SK-N-SH (cell line): ENCODE measurements at places on chromosomes 1 and 21. TPM values are rescaled to one million over a fixed set of nuclear protein-coding genes. Genes with fewer than 3 reads are reported as not detected.
A peak's percentile ranks its signal among the peaks of the same experiment; 100 is the strongest.

- no peak for DNase-seq
These were observed 4.1 kb downstream of the HHIPL2 start for GRCh38 chr1:222543817-222544216.

- no peak for DNase-seq
These were observed 213.5 kb downstream of the SMYD3 start for GRCh38 chr1:246293366-246294121.

- peak; percentile 87 for DNase-seq
These were observed 57.6 kb downstream of the LDLRAD2 start for GRCh38 chr1:21869620-21870121.

DNA sequence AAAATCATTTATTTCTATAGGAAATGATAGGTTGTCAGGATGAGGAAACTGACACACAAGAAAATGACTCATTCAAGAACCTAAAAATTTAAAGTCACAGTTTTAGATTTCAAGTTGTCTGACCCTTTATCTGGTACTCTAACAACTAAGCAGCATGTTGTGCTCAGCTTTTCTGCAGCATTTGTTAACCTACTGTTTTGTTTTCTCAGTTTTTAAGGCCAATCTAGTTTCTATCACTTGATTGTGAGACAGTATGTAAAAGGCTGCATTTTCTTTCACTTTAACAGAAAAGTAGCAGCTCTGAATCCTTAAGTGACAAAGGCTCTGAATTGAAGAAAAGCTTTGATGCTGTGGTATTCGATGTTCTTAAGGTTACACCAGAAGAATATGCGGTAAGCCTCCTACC lies 59.1 kb downstream of the RALGPS2 start:
- DNase-seq = no peak

DNA sequence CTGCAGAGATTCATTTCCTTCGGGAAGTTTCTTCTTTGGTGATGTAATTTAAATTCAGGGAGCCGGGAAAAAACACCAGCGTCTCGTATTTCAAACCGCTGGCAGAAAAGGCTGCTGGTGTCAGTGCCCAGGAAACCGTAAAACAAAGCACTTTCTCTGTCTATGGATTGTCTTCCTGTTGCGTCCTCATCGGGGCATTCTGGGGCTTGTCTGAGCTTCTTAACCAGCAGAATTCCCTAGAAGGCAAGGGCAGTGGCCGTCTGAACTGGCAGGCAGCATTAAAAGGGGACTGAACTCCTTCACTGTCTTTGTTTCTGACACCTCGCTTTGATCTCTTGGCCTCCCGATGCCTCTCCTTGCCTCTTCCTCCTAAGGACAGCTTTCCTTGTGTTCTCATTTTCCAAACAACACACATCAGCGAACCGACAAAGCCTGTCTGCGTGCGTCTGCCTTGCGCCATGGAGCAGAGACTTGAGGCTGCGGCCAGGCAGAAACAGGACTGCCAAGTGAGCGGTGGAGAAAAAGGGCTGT lies 391.6 kb upstream of the VAMP3 start:
- no peak for DNase-seq

DNA sequence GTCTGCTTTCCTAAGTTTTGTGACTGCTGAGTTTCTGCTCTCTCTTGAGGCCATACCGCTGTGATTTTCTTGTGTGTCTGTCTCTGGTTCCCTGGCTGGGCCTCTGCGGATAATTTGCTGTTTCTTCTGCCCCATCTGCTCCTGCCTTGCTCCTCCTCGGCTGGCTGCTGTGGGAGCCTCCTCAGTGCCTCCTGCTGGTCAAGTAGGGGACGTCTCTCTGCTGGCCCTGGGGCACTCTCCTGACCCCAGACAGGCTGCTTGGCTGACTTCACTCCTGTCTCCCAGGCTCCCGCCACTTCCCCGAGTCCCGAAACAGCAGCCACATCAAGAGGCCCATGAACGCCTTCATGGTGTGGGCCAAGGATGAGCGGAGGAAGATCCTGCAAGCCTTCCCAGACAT lies 28.5 kb downstream of the ETNK2 start:
- DNase-seq = peak; percentile 57

- DNase-seq = no peak
These were observed 138.9 kb downstream of the ACTL8 start for GRCh38 chr1:17893891-17894631.

DNA sequence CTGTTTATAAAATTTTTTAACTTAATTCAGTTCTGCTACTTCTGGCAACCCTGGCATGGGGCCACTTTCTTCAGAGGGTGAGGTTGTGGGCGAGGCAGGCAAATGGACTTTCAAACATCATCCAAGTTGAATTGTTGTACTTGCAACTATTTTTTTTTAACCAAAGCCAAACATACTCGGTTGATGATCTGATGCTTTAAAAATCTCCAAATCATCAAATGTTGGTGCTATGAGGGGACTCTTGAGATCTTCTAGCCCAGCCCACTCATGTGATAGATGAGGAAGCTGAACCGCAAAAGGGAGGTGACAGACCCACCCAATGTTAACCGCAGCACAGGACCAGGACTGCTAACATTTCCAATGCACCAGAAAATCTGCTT lies 6.7 kb downstream of the SLC1A7 start:
- no peak for DNase-seq

GRCh38 chr1:203685168-203685567 lies 58.5 kb downstream of the ATP2B4 start:
- no peak for DNase-seq

GRCh38 chr1:33140153-33141149 lies 41.4 kb downstream of the TRIM62 start:
- no peak for DNase-seq

GRCh38 chr21:38760017-38760761 lies 45.5 kb upstream of the ETS2 start:
- no peak for DNase-seq

- DNase-seq = no peak
These were observed 115.4 kb upstream of the SERTAD4 start for GRCh38 chr1:210117198-210117597.

DNA sequence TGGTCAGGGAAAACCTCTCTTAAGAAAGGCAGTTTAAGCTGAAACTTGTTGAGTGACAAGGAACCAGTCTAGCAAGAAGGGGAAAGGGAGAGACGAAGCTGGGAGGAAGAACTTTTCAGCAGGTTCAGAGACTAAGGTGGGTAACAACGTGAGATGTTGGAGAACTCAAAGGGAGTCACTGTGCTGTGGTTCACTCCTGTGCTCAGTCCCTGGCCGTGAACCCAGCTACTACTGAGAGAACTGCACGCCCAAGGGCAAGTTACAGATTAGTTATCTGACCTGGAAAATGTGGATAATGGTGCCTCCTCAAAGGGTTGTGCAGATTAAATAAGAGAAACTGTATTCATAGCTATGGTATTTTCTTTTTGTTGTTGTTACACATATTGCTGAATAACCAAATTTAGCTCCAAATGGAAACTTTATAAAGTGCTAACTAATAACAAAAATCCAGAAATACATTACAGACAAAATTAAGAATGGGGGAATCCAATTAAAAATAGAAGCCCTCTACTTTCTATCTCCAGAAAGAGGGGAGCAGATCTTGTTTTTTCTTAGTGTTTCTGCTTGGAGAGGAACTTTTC lies 2.9 kb downstream of the ZBTB40 start:
- peak; percentile 32 for DNase-seq

GRCh38 chr21:45022736-45023135 lies 51.6 kb upstream of the ADARB1 start:
- DNase-seq = no peak

DNA sequence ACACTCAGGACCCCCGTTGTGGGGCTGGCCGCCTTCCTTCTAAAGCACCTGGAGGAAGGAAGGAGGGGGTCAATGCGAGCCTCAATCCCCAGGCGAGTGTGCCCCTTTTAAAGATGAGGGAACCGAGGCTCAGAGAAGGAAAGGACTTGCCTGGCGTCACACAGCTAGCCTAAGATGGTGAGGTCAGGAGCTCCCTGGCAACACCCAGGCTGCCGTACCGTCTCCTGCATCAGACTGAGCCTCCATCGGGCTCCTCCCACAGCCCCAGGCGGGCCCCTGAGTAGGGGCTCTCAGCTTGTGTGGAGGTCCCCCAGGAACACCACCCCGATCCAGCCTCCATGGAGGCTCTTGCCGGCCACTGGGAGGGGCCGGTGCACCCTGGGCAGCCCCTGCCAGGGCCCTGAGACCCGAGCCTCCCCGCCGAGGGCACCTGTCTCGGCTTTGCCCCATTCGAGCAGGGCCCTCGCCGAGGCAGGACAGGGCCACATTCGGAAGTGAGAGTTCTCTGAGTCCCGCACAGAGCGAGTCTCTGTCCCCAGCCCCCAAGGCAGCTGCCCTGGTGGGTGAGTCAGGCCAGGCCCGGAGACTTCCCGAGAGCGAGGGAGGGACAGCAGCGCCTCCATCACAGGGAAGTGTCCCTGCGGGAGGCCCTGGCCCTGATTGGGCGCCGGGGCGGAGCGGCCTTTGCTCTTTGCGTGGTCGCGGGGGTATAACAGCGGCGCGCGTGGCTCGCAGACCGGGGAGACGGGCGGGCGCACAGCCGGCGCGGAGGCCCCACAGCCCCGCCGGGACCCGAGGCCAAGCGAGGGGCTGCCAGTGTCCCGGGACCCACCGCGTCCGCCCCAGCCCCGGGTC lies at the start of gene AIRE:
TSS of gene AIRE (plus strand) at position 739 of the 855 bp plus-strand sequence. CDS start 131 bp downstream, outside the sequence.
- peak; percentile 64 for DNase-seq

- DNase-seq = no peak
These were observed 15.4 kb upstream of the VSIG8 start for GRCh38 chr1:159877695-159878444.

- no peak for DNase-seq
These were observed 326.8 kb downstream of the HHAT start for GRCh38 chr1:210655511-210655910.

OPRD1 gene
- 0.07 and 0.24 TPM in 2 replicates for polyA plus RNA-seq

PEAR1 gene
- polyA plus RNA-seq = 1.2 and 1.7 TPM in 2 replicates

CYP4A22 gene
- not detected in 2 replicates for polyA plus RNA-seq

VTCN1 gene
- not detected in 2 replicates for polyA plus RNA-seq

COL24A1 gene
- polyA plus RNA-seq = not detected in 2 replicates
